ENCODE measurements at places on chromosomes 5 and 9.

- DNase-seq = no peak
Measured at GRCh38 chr5:178587763-178588611, 2.2 kb downstream of the COL23A1 start.

DNA sequence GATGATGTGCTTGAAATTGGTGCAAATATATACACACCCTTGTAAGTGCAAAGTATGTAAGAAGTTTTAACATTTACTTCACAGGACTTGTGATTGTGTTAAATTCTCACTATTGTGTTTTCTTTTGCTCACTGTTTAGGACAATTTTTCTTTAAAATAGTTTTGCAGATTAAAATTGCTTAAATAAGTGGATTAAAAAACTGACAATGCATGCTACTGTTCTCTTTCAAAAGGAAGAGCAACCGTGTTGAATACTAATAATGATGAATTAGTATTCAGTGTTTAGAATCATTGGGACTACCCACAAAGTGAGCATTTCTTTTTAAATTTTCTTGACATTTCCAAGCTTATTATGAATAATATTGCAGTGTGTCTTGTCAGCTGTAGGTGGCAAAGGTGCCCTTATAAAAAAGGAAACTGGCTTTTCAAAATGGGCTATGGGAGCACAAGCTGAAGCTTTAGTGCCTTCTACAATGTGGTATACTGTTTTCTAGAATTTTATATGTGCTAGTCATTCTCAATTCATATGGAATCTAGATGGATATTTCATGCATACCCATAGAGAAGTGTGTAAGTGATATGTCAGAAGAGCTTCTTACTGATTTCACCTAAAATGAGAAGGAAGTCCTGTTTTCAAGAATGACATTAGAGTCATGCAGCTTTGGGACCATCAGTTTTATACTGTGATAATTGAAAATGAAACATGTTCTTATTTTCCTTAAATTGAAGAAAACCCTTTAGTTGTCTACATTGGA is 35.4 kb downstream of the SREK1 start:
- no peak for DNase-seq

DNA sequence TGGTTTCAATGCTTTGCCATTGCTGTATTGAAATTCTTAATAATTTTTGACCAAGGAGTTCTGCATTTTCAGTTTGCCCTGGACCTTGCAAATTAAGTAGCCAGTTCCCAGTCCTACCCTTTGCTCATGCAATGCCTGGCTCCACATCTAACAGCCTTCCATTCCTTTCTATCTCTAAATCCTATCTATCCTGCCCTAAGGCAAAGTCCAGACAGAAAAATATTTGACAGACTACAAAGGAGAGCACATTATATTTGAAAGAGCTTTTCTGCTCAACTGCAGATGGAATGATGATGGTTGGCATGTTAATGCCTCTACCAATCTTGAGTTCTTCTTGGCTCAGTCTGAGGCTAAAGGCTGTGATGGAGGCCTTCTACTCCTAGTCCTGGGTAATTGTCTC is 15.5 kb downstream of the SLC22A4 start:
- DNase-seq = no peak

GRCh38 chr5:137433539-137433938 is 65.6 kb downstream of the SPOCK1 start:
- DNase-seq = no peak

GRCh38 chr5:104184264-104184663 is 621.7 kb upstream of the NUDT12 start:
- no peak for DNase-seq

DNA sequence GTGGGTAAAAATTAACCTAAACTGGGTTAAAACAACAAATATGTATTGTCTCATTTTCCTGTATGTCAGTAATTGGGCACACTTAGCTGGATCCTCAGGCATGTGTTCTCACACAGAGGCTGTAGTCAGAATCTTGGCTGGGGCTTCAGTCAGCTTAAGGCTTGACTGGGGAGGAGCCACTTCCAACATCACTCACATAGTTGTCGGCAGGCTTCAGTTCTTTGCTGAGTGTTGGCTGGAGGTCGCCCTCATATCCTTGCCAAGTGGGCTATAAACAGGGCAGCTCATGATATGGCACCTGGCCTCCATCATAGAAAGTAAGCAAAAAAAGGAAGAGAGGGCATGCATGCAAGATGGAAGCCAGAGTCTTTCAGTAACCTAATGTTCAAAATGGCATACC is 173.0 kb downstream of the GIN1 start:
- DNase-seq = no peak

DNA sequence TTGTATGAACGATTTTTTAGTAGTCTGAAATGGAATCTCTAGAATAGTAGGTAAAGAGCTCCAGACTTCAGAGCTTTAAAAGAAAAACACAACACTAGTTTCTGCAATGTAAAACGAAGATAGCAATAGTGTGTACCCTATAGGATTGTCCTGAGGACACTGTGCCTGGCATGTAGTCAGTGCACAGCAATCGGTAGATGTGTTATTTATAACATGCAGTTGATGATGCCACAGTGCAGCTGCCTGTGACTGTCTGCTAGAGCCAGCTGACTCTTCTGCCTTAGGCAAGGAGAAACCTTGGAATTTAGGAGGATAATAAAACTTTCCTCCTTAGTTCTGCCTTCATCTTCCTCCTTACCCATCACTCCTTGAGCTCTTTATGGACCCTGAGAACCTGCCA is 27.7 kb upstream of the TMOD1 start:
- DNase-seq = no peak

GRCh38 chr5:86625148-86625547 is 7.4 kb downstream of the COX7C start:
- DNase-seq = no peak

- no peak for DNase-seq
Measured at GRCh38 chr5:83987513-83988292, 267.0 kb upstream of the HAPLN1 start.

- DNase-seq = no peak
Measured at GRCh38 chr5:72441862-72442540, 65.2 kb downstream of the ZNF366 start.

GRCh38 chr9:127347831-127348776 is 48.9 kb upstream of the SLC2A8 start:
- no peak for DNase-seq

- no peak for DNase-seq
Measured at GRCh38 chr9:7785813-7786212, 13.8 kb downstream of the DMAC1 start.

GRCh38 chr5:151870820-151871219 is 53.8 kb downstream of the GLRA1 start:
- DNase-seq = no peak

DNA sequence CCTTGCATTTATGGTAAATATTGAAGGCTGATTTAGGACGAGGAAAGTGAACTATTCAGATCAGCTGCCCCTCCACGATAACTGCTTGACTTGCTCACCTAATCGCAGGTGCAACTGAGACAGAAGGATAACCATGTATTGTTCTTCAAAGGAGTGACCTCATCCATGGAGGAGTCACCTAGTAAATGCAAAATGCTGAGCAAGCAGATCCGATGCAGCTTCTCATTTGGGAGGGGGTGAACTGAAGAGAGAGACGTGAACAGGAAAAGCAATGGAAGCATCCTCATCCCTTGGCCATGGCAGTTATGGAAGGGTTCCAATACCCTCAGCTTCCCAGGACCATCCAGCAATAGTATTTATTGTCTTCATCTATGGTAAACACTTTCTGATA is 47.5 kb downstream of the RASGRF2 start:
- no peak for DNase-seq

- no peak for DNase-seq
Measured at GRCh38 chr5:130385656-130386055, 481.4 kb downstream of the CHSY3 start.

- DNase-seq = no peak
Measured at GRCh38 chr9:120402741-120403542, 177.0 kb downstream of the CDK5RAP2 start.

GRCh38 chr5:161421067-161421466 is 125.5 kb downstream of the GABRB2 start:
- no peak for DNase-seq

DNA sequence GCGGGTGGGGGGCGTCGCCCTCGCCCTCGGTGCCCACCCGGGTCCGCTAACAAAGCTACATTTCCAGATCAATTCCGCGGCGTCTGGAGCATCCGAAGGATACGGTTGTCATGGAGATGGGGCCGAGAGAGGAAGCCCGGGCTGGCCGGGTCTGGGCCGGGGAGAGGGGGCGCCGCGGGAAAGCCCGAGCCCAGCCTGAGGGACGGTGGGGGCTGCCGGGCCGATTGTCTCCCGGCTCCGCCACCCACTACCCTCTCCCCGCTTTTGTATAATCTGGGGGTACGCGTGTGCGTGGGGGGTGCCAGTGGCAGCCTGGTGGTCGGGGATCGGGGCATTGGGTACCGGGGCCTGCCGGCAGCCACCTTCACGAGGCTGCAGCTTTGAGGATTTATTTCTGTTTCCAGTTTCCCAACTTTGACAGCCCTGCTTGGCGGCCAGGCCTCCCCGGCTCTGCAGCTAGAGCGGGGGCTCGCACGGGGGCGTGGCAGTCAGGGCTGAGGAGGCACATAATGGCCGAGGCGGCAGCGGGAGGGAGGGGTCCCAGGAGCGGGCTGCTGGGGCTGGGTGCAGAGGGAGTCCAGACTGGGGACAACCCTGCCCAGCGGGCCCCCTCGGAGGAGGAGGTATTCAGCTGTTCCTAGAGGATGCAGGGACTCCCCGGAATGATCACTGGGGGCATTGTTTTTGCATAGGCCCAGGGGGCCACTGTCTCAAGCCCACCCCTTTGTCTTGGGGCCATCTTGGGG is 626 bp downstream of the PSD2 start:
- DNase-seq = no peak

GRCh38 chr9:97706246-97706645 is 9.1 kb upstream of the XPA start:
- DNase-seq = no peak

DNA sequence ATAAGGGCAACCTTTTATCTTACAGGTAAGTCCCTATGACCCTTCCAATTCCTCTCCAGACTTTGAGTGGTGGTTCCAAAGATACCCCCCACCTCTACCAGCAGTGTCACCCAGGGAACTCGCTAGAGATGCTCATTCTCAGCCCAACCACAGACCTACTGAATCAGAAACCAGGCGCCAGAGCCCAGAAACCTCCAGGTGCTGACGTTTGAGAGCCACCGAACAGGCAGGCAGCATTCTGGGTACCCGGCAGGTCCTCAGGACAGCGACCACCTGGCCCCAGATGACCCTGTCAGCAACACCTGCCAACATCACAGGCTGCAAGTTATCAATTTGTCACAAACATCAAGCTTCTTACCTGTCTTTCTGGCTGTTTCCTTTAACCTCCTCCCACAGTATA is 19.5 kb downstream of the RAPGEF1 start:
- no peak for DNase-seq

DNA sequence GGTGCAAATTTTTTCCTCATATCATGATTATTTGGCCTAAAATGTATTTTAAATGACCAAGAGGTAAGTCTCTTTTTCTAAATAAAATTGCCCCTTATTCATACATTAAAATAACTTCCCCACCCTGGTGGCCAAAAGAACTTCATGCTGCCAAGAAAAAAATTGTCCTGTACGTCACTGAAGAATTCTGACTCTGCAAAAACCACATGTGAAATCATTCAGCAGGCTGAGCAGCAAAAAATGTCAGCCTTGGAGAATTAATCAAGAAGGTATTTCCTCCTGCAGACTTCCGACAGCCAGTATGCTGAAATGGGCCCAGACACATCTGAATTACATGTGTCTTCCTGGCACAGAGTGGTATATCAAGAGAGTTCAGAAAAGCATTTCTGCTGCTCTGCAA is 94.6 kb upstream of the HMHB1 start:
- DNase-seq = no peak

DNA sequence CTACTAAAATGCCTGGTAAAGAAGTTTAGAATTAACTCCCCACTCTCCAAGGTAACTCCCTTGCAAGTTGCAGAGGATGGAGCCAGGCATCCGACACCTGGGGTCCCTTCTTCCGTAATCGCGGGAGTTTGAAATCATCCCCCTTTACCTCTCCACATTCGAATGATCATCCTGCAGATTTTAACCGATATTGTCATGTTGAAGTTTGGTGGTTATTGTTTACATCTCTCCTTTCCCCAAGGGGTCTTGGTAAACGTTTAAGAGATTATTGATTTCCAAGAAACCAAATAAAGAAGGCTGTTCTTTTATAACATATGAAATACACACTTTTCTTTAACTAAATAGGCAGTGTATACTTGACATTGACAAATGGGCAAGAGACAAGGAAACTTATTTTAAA is 26.7 kb downstream of the NR2F1 start:
- DNase-seq = no peak

DNA sequence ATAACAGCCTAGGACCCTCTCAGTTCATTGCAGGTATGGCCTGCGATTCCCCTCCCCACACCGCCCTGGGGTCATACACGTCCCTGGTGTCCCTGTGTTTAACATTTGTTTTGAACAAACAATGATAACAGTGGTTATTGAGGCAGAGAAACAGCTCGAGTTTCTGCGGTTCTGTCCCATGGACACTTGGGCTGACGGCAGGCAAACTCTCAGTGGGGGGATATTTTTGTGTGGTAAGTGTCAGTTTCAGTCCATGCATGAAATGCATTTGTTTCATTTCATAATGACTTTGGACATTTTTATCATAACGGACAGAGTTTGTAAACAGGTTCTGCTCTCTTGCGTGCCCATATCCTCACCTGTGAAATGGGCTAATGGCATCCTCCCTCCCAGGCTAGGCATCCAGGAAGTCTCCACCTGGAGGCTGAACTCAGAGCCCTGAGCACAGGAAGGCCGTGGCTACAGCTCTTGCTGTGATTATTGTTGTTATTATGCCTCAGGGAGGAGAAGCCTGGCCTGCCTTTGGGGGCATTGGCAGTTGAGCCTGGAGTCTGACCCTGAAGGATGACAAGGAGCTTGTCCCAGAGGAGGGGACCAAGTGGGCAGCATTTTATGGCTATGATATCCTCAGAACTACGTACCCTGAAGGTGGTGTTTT is 190.9 kb downstream of the GADD45G start:
- no peak for DNase-seq

GRCh38 chr9:37025071-37025822 is 8.8 kb downstream of the PAX5 start:
- DNase-seq = no peak

GRCh38 chr5:73176250-73176649 is 3.3 kb downstream of the TMEM174 start:
- no peak for DNase-seq

DNA sequence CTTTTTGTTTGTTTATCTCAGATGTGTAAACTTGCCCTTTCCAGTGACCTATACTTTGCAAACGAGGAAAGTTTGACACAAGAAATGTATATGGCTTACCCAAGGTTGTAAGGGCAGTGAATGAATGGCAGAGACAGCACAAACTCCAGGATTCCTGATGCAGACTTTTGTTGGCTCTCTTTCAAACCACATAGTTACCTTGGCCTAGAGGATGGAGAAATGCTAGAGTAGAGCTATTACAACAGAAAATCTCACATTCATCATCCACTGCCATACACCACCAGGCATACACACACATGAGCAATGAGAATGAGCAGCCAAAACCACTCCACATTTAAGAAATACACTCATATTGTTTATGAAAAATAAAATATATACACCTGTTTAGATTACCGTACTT is 387.0 kb downstream of the TLR4 start:
- DNase-seq = no peak

GRCh38 chr9:92668746-92669526 is 995 bp downstream of the IPPK start:
- peak; percentile 40 for DNase-seq
